Neuronal stem cell (in vitro differentiated cells): ENCODE measurements at places on chromosomes 5 and 9.

- no peaks in the 10 kb centered on the region for H3K27me3 ChIP-seq
- no peak overlapping the region for H3K4me3 ChIP-seq
- no peak for DNase-seq
These were observed 114.5 kb upstream of the NR5A1 start for GRCh38 chr9:124621371-124622328.

- H3K27ac ChIP-seq: no peak overlapping the region
- H3K4me3 ChIP-seq: no peak overlapping the region
These were observed 27.9 kb upstream of the FBXL7 start for GRCh38 chr5:15472116-15472515.

DNA sequence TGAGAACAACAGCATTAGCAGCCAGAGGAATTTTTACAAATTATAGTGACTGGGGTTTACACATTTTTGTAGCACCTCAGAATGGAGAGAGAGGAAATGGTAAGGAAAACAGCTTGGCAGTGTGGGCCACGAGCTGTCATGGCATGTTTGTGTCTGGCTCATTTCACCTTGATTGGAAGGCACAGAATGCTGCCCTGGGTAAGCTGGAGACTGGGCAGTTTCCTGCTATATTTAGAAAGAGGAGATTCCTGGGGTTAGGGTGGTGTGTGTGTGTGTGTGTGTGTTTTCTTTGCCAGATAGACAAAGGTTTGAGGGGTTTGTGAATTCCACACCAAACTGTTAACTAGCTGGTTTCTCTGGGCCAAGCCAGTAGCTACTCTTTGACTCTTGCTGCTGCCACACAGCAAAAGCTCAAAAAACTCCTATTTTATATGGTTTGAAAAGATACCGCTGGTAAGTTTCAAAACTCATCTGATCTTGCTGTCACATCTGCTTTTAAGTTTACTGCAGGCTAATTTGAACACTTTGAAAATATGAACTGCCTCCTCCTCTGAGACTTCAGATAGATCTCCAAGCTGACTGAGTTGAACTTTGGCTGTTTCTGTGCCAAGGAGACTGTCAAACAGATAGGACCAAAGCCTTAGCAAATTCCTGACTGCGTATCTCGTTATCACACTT, 9.1 kb downstream of the ARHGAP26 start:
- no peak overlapping the region for H3K4me3 ChIP-seq
- H3K27ac ChIP-seq: no peak overlapping the region
- H3K36me3 ChIP-seq: no peaks in the 10 kb centered on the region

DNA sequence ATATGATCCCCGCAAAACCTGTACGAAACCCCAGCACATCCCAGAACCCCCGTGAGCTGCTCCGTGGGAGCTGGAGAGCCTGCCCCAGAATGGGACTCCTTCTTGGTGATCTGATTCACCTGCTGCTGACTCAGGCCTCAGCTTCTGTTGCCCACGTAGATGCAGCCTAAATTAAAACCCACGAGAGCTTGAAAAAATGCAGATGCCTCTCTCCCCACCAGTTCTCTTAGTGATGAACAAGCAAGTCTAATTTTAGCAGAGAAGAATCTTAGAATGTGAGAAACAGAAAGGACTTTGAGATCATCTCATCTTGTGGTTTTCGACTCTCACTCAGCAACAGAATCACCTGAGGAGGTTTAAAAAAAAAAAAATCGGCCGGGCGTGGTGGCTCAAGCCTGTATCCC, 57.6 kb downstream of the TMOD1 start:
- H3K27ac ChIP-seq: no peak overlapping the region
- DNase-seq: no peak
- H3K4me1 ChIP-seq: no peaks in the 10 kb centered on the region
- no peaks in the 10 kb centered on the region for H3K27me3 ChIP-seq

- no peak for DNase-seq
- no peaks in the 10 kb centered on the region for H3K27me3 ChIP-seq
- no peaks in the 10 kb centered on the region for H3K36me3 ChIP-seq
- H3K4me3 ChIP-seq: no peak overlapping the region
- no peak overlapping the region for H3K27ac ChIP-seq
These were observed 78.3 kb upstream of the PCSK5 start for GRCh38 chr9:75812141-75812540.

DNA sequence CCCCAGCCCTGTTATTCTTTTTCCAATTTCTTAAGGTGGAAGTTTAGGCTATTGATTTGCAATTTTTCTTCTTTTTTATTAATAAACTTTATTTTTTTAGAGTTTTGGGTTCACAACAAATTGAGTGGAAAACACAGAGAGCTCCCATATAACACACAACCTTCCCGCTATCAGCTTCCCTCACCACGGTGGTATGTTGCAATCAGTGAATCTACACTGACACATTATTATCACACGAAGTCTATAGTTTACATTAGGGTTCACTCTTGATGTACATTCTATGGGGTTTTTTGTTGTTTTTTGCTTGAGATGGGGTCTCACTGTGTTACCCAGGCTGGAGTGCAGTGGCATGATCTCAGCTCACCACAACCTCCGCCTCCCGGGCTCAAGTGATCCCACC, 4.8 kb upstream of the NFX1 start:
- no peak overlapping the region for H3K27ac ChIP-seq
- no peaks in the 10 kb centered on the region for H3K4me1 ChIP-seq
- no peaks in the 10 kb centered on the region for H3K27me3 ChIP-seq
- no peak for DNase-seq
